ENCODE measurements at places on chromosomes 11 and 22.
A peak's percentile ranks its signal among the peaks of the same experiment; 100 is the strongest.

- H3K36me3 ChIP-seq: no peaks in the 10 kb centered on the region
- H3K27me3 ChIP-seq: no peaks in the 10 kb centered on the region
- H3K4me3 ChIP-seq: no peak overlapping the region
- H3K27ac ChIP-seq: no peak overlapping the region
Measured at GRCh38 chr22:45481661-45482060, 21.0 kb upstream of the FBLN1 start.

DNA sequence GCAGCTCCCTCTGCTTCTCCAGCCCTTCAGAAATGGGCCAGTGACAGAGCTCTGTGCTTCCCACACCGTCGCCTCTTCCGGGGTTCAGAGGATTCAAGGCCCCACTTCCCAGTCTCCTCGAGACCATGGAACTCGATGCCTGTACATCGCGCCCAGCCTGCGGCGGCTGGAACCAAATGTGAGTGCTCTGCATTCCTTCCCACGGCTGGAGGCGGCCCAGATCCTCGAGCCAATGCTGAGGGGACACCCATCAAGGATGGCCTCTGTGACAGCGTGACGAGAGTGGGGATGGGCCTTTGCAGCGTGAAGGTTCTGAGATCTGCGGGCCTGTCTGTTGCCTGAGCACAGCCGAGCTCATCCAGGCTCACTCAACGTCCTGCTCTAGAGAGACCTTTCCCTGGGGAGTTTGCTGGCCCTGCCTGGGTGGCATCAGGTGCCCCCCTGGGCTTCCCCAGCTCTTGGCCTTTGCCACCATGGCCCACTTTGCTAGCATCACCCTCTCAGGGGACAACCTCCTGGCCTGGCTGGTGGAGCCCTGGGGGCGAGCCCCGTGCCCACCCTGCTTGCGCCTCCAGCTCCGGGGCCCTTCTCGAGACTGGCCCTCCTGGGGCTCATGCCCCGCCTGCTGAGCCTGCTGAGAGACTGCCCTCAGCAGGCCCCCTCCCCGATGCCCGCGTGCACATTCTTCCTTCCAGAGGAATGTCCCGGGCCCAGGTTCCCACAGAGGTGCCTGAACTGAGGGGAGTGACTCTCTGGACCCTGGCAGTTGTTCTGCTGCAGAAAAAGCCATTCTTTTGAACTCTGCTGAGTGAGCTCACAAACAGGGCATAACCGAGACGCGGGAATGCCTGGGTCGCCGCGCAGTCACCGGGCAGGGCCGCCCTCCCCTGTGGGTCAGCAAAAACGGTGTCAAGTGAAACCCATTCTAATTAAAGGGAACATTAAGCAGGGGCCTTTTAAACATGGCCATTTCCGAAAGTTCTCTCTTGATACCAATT, 7.3 kb upstream of the MYEOV start:
- no peak for DNase-seq
- H3K36me3 ChIP-seq: no peaks in the 10 kb centered on the region
- H3K27ac ChIP-seq: no peak overlapping the region

DNA sequence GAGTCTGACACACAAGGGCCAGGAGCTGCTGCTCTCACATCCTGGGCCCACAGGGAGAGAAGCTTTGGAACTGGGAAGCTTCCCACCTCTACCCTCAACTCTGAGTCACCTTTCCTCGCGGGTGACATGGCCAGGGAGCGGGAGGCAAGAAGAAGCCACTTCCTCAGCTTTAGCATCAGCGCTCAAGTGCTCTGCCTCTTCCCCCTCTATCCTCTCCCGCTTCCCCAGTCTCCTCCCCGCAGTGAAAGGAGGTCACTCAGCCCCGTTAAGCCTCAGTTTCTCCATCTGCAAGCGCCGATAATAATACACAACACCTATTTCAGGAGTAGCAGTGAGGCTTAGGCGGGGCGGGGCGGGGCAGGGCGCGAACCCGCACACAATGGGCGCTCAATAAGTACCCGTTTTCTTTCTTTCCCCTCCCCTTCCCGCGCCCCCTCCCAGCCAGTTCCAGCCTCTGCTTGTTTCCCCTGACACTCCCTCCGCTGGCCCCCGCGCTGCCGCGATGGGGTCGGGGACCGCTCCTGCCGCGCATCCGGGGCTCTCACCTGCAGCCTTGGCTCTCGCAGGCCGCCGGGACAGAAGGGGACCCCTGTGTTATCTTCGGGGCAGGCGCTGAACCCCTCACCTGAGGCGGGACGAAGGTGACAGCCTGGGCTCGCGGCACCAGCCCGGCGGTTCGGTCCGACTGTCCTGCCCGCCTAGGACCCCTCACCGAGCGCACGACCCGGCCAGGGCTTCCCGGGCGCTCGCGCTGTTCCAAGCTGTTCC, 892 bp downstream of the GDPD5 start:
- peaks cover 3% of the 10 kb centered on the region for H3K4me1 ChIP-seq
- H3K27ac ChIP-seq: no peak overlapping the region
- no peaks in the 10 kb centered on the region for H3K27me3 ChIP-seq
- no peaks in the 10 kb centered on the region for H3K36me3 ChIP-seq
- peak; percentile 30 for DNase-seq
- peak overlapping the region; percentile 64 for H3K4me3 ChIP-seq

DNA sequence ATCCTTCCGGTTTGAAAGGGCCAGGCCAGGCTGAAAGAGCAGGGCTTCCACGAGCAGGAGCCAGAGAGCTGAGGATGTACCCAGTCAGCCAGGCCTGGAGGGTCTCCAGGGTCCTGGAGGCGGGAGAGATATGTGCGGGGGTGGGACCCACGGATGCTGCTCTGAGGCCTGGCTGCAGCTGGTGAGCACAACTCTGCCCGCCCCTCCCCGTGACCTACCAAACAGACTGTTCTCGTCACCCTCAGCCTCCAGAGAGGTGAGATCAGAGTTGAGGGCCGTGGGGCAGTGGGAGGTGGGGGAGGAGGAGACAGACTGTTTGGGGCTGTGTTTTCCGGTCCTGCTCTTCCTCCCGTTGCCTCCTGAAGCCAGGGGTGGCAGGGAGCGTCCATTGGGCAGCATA, 42.2 kb downstream of the TRIOBP start:
- no peak overlapping the region for H3K4me3 ChIP-seq
- peak; percentile 97 for DNase-seq
- H3K4me1 ChIP-seq: peaks cover 17% of the 10 kb centered on the region
- no peaks in the 10 kb centered on the region for H3K36me3 ChIP-seq
- peak overlapping the region; percentile 87 for H3K27ac ChIP-seq
- no peaks in the 10 kb centered on the region for H3K27me3 ChIP-seq

- H3K27ac ChIP-seq: no peak overlapping the region
- peaks cover 11% of the 10 kb centered on the region for H3K4me1 ChIP-seq
- no peak for DNase-seq
- H3K4me3 ChIP-seq: no peak overlapping the region
- no peaks in the 10 kb centered on the region for H3K36me3 ChIP-seq
- no peaks in the 10 kb centered on the region for H3K27me3 ChIP-seq
Measured at GRCh38 chr11:79336797-79337517, 103.9 kb downstream of the TENM4 start.

DNA sequence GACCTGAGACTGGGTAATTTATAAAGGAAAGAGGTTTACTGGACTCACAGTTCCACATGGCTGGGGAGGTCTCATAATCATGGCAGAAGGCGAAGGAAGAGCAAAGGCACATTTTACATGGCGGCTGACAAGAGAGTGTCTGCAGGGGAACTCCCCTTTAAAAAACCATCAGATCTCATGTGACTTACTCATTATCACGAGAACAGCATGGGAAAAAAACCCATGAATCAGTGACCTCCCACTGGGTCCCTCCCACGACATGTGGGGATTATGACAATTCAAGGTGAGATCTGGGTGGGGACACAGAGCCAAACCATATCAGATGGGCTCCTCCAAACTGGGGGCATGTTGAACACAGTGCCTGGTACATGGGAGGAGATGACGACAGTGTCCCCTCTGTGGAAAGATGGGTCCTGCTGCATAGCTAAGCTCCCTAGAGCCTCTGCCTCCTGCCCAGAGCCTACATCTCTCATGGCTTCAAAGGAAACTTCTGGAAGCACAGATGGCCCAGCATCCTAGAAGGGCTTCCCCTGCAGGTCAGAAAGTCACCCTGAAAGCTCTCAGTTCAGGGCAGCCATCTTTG, 46.1 kb downstream of the MYEOV start:
- H3K27ac ChIP-seq: no peak overlapping the region
- H3K36me3 ChIP-seq: no peaks in the 10 kb centered on the region
- H3K4me1 ChIP-seq: no peaks in the 10 kb centered on the region
- no peak overlapping the region for H3K4me3 ChIP-seq

GRCh38 chr11:78221396-78222315, 32.9 kb downstream of the USP35 start:
- H3K27me3 ChIP-seq: no peaks in the 10 kb centered on the region
- H3K27ac ChIP-seq: no peak overlapping the region
- H3K4me3 ChIP-seq: no peak overlapping the region
- H3K4me1 ChIP-seq: no peaks in the 10 kb centered on the region
- DNase-seq: no peak
- no peaks in the 10 kb centered on the region for H3K36me3 ChIP-seq

GRCh38 chr11:61714916-61715315, 34.7 kb downstream of the DAGLA start:
- H3K27me3 ChIP-seq: no peaks in the 10 kb centered on the region
- no peaks in the 10 kb centered on the region for H3K36me3 ChIP-seq
- H3K4me1 ChIP-seq: peaks cover 3% of the 10 kb centered on the region
- H3K27ac ChIP-seq: no peak overlapping the region
- no peak for DNase-seq
- no peak overlapping the region for H3K4me3 ChIP-seq

DNA sequence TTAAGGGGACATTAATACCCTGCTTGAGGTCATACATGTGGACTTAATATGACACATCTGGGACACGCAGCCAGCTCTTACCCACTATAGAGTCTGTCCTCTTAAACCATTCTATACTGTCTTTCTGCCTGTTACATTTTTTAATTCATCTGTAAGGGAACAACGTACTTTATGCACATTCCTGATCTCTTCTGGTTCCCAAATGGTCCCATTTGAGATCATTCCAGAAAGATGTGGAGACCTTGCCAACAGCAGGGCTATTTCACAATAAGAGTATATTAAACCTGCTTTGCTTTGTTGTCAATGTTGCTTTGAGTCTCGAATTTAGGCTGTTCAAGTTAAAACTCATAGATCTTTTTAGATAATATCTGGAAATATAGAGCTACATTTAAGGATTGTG, 332.2 kb upstream of the RAG2 start:
- no peaks in the 10 kb centered on the region for H3K27me3 ChIP-seq
- H3K27ac ChIP-seq: no peak overlapping the region
- no peak overlapping the region for H3K4me3 ChIP-seq
- H3K4me1 ChIP-seq: no peaks in the 10 kb centered on the region

DNA sequence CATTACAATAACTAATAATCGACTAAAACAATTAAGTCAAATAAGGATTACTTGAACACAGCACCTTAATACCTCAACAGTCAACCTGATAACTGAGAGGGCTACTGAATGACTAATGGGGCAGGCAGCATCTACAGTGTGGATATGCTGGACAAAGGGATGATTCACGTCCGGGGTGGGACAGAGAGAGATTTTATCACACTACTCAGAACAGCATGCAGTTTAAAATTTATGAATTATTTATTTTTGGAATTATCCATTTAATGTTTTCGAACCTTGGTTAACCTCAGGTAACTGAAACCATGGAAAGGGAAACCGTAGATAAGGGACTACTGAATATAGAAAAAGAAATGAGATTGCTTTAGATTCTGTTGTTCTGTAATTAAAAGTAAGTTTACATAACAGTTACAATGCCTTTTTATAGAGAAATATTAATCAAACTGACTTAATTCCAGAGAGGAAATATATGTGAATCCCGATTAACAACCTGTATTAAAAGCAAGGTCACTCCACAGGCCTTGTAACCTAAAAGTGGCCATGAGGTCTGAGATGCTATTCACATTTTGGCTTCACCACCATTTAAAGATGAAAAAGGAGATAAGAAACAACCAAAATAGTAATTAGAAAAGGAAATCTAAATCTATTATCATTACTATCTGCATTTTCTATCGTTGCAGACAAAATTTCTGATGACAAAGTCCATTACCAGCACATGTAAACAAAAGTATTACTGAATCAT, 119.0 kb upstream of the TP53AIP1 start:
- H3K27me3 ChIP-seq: peaks cover 2% of the 10 kb centered on the region
- no peak overlapping the region for H3K27ac ChIP-seq
- no peak overlapping the region for H3K4me3 ChIP-seq

DNA sequence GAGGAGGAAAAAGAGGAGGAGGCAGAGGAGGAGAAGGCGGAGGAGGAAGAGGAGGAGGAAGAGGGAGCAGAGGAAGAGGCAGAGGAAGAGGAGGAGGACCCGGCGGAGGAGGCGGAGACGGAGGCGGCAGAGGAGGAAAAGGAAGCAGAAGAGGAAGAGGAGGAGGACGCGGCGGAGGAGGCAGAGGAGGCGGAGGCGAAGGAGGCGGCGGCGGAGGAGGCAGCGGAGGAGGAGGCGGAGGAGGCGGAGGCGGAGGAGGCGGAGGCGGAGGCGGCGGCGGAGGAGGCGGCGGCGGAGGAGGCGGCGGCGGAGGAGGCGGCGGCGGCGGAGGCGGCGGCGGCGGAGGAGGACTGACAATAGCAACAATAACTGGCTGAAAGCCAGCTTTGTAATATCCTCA, 616.6 kb downstream of the TBC1D22A start:
- H3K27me3 ChIP-seq: no peaks in the 10 kb centered on the region
- H3K36me3 ChIP-seq: no peaks in the 10 kb centered on the region
- DNase-seq: no peak

- H3K27ac ChIP-seq: peak within 1 kb of the TSS; percentile 28
- peak within 1 kb of the TSS; percentile 57 for H3K4me3 ChIP-seq
- no peaks in the 10 kb centered on the region for H3K36me3 ChIP-seq
- H3K4me1 ChIP-seq: peaks cover 8% of the 10 kb centered on the region
- no peak for DNase-seq
- peaks cover 7% of the 10 kb centered on the region for H3K27me3 ChIP-seq
Measured at GRCh38 chr11:69640995-69641581, at the start of gene CCND1. Gene CCND1, plus strand, starts transcription at chr11:69641156. Its CDS starts 158 bp downstream, at chr11:69641314.

GRCh38 chr11:1339066-1339675, 29.7 kb upstream of the TOLLIP start:
- H3K27me3 ChIP-seq: no peaks in the 10 kb centered on the region
- H3K4me1 ChIP-seq: peaks cover 10% of the 10 kb centered on the region
- no peak overlapping the region for H3K27ac ChIP-seq

DNA sequence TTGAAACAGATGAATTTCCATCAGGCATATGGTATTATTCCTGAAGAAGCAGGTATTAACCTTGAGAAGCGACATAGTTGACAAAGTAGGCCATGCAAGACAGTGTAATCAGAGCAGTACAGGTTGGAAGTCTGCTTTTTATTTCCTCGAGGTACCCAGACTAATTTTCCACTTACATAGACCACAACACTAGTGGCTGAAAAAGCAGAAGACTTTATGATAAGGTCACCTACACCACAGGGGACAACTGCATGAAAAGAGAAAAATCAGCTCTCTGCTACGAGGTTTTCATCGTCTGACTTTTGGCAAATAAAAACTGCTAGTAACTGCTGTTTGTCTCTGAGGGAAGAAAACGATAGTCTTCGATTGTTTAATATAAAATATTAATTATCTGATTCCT, 77.5 kb downstream of the CNTN5 start:
- H3K27me3 ChIP-seq: no peaks in the 10 kb centered on the region
- H3K36me3 ChIP-seq: no peaks in the 10 kb centered on the region
- DNase-seq: no peak

Measured in ovary (tissue), 10 donors.